ENCODE measurements at places on chromosomes 6 and 20. TPM values are rescaled to one million over a fixed set of nuclear protein-coding genes. Genes with fewer than 3 reads are reported as not detected.

DNA sequence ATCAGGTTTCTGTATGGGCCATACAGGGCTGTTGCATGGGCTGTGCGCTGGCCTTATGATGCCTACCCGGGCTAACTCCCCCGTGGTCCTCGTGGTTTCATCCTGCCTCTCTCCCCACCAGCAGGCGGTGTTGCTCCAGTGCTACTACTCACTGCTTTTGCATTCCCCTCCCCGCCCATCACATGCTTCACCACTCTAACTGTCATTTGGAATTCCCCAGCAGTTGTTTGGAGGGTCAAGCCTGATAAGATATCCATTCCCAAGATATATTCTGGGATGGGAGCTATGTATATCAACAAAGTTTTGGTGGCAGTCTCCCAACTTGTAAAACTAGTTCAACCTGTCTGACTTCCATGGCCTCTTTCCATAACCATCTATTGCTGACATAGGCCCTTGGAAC, 233.2 kb upstream of the SOX4 start:
- DNase-seq, result no peak

DNA sequence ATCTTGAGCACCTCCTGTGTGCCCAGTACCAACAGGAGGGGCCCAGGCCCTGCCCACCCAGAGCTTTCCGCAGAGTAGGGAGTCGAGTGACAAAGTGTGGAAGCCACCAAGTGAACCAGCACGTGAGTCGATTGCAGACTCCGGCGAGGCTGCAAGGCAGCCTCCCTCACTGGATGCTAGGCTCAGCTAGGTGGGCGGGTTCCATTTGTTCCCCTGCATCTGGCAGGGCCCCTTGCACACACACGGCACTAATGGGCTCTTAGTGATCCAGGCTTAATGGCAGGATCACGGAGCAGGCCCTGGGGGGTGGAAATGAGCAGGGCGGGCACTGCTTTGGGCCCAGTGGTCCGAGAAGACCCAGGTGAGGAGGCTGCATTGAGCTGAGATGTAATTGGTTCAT, 140.4 kb downstream of the PHACTR3 start:
- DNase-seq, result no peak

- no peak for DNase-seq
These were observed 183.6 kb downstream of the PRL start for GRCh38 chr6:22113026-22113766.

GRCh38 chr6:100296810-100297544, 167.7 kb downstream of the SIM1 start:
- DNase-seq, result no peak

- DNase-seq, result no peak
These were observed 60.1 kb upstream of the PHIP start for GRCh38 chr6:79138146-79138545.

GRCh38 chr6:91816335-91816734, 1229.5 kb upstream of the MAP3K7 start:
- no peak for DNase-seq

GRCh38 chr20:61328911-61329558, 77.0 kb downstream of the CDH4 start:
- no peak for DNase-seq

DNA sequence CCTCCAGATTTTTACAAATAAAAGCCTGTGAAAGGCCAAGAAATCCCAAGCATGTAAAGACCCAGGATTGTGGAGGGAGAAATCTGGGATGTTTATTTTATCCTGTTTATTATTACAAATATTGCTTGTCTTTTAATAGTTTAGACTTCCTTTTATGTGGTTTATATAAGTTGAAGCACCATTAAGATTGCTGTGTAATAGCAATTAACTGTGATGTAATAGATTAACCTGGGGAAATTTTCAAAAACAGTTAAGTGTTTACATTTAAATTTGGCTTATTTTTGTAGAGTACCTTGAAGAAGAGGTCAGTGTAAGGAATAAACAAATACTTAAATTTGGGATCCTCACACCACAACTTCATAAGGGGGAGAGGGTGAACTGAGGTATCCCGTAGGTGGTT, 27.0 kb downstream of the VAPB start:
- DNase-seq, result no peak

The PROCR gene
- 29.5 TPM for polyA plus RNA-seq

The EYA4 gene
- polyA plus RNA-seq, result 0.08 TPM

The ZKSCAN8 gene
- polyA plus RNA-seq, result 5.8 TPM
